Vagina (tissue), 2 donors: ENCODE measurements at places on chromosomes 6 and 20.

DNA sequence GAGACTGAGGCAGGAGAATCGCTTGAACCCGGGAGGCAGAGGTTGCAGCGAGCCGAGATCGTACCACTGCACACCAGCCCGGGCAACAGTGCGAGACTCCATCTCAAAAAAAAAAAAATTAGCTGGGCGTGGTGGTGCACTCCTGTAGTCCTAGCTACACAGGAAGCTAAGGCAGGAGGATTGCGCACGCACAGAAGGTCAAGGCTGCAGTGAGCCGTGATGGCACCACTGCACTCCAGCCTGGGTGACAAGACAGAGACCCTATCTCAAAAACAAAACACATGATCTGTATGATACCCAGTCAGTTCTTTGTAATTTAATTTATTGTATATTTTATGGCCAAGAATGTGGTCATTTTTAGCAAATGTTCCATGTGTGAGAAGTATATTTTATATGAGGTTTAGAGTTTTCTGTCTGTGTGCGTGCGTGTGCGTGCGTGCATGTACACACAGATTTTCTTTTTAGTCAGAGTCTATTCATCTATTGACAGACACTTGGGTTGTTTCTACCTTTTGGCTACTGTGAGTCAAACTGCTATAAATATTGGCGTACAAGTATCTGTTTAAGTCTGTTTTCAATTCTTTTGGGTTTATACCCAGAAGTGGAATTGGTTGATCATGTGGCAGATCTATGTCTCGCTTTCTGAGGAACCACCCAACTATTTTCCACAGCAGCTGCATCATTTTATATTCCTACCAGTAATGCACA lies 22.2 kb upstream of the MYL9 start:
- H3K4me3 ChIP-seq, result no peak overlapping the region
- no peaks in the 10 kb centered on the region for H3K36me3 ChIP-seq
- no peak for DNase-seq
- H3K4me1 ChIP-seq, result peaks cover 6% of the 10 kb centered on the region
- H3K27ac ChIP-seq, result no peak overlapping the region
- no peaks in the 10 kb centered on the region for H3K27me3 ChIP-seq

DNA sequence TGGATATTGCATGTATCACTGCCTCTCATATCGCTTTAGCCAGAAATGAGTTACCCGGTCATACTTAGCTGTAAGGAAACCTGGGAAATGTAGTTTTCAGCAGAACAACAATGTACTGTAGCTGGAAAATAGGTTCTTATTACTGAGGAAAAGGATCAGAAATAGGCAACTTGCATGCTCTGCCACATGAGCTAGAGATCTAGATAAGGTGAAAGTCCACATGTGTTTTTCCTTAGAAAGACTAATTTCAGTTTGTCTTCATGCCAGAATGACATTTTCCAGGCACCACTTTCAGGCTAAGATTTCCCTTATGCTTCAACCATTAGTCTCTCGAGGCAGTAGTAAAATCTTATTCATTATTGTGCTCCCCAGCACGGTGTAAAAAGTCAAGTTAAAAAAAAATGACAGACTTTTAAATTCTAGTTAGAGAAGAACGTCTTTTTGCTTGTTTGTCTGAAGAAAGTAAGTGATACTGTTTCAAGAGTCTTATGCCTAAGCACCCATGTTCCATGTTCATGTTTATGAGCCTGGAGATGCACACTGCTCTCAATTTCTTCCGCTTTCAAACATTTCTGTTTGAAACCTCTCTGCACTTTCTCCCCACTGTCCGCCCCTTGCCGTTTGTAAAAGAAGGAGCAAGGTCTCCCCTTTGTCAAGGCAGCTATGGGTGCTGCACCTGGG lies 67.6 kb downstream of the ZNF831 start:
- no peak overlapping the region for H3K27ac ChIP-seq
- no peaks in the 10 kb centered on the region for H3K27me3 ChIP-seq
- H3K4me3 ChIP-seq, result no peak overlapping the region
- no peak for DNase-seq
- no peaks in the 10 kb centered on the region for H3K4me1 ChIP-seq

- H3K27ac ChIP-seq, result peak overlapping the region; percentile 92
- peak overlapping the region; percentile 79 for H3K4me3 ChIP-seq
- no peaks in the 10 kb centered on the region for H3K36me3 ChIP-seq
- no peak for DNase-seq
- H3K4me1 ChIP-seq, result peaks cover 29% of the 10 kb centered on the region
- H3K27me3 ChIP-seq, result no peaks in the 10 kb centered on the region
Measured at GRCh38 chr6:21593927-21594415, 420 bp downstream of the SOX4 start.

DNA sequence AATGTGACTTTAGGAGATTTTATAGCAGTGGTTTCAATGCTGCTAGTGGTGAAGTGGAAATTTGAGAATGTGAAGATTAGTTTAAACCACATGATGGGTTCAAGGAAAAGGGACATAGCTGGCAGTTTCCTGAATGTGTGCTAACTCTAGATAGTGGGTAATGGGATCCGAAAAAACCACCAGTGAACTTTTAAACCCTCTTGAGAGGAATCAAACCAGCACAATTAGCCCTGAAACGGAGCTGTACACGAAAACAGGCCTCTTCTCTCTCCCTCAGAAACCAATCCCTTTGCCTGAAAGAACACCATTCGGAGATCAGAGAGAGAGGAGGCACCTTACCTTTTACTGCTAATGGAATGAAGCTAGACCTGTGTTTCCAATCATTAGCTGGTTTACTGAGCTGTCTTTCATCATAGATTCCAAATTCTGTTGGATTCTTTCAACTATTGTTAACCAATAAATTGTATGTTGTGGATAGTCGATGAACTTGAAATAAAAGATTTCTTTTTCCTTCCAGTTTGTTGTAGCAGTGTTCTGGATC lies 103.9 kb downstream of the AIG1 start:
- no peaks in the 10 kb centered on the region for H3K36me3 ChIP-seq
- H3K27ac ChIP-seq, result no peak overlapping the region
- H3K27me3 ChIP-seq, result no peaks in the 10 kb centered on the region
- no peak for DNase-seq
- H3K4me1 ChIP-seq, result no peaks in the 10 kb centered on the region
- H3K4me3 ChIP-seq, result no peak overlapping the region

DNA sequence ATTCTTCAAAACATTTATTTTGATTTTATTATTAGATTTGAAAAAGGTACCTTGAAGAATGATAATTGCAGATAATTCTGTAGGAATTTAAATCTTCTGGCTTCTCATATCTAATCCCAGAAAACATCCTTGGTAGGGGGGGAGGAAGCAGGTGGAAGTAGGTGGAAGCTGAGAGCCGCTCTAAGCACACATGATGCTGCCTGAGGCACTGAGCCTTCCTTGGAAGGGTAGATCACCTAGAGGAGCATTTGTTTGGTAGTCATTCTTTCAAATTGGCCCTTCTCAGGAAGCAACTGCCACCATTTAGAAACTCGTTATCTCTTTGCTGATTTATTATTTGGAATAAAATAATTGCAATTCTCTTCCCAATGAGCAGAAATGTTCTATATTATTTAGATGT lies 623.3 kb downstream of the CD109 start:
- no peak overlapping the region for H3K27ac ChIP-seq
- no peak for DNase-seq
- H3K4me1 ChIP-seq, result no peaks in the 10 kb centered on the region
- no peaks in the 10 kb centered on the region for H3K27me3 ChIP-seq

DNA sequence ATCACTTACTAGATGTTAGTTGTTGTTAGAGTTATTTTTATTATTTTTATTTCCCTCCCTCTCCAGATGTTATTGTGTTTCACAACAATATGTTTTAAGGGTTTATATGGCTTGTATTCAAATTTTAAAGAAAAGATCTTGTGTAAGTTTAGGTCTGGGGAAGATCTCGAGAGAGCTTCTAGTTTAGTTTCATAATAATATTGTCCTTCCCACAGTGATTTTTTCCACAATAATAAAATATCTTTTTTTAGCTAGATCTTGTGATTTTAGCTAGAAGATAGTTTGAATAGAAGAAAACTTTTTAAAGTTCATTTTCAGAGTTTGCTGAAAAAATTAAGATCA lies 55.0 kb downstream of the ADGRG6 start:
- no peak overlapping the region for H3K4me3 ChIP-seq
- H3K36me3 ChIP-seq, result no peaks in the 10 kb centered on the region
- H3K27me3 ChIP-seq, result no peaks in the 10 kb centered on the region
- no peak for DNase-seq
- no peak overlapping the region for H3K27ac ChIP-seq

- no peaks in the 10 kb centered on the region for H3K4me1 ChIP-seq
- no peak for DNase-seq
- H3K27me3 ChIP-seq, result no peaks in the 10 kb centered on the region
- H3K36me3 ChIP-seq, result no peaks in the 10 kb centered on the region
Measured at GRCh38 chr20:54645445-54646155, 170.2 kb downstream of the DOK5 start.

DNA sequence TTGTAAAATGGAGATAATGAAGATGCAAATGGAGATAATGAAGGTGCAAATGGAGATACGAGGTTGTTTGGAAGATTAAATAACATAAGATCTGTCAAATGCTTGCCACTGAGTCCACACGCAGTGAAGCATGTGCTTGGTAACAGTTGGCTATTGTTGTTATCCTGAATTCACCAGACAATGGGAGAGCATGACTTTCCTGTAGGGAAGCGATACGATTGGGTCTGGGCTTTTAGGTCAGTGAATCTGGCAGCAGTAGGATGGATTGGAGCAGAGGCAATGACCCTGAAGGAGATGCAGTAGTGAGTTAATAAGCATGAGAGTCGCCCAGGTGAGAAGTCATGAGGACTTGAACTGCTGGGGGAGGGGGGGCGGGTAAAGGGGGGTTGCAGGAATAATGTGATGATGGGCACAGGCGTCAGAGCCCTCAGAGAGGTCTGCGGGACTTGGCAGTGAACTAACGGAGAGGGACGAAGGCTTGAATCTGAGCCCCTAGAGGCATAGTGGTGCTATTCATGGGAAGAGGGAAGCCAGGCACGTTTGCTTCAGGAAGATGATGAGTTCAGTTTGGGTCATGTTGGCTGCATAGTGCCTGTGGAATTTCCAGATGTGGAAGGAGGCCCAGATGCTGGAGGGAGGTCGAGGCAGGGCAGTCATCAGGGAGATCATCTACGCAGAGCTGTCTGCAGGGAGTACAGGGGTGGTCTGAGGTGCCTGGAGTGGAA lies 55.4 kb downstream of the ZDHHC14 start:
- no peak overlapping the region for H3K27ac ChIP-seq
- no peak for DNase-seq
- H3K4me3 ChIP-seq, result no peak overlapping the region
- H3K27me3 ChIP-seq, result no peaks in the 10 kb centered on the region
- no peaks in the 10 kb centered on the region for H3K36me3 ChIP-seq

DNA sequence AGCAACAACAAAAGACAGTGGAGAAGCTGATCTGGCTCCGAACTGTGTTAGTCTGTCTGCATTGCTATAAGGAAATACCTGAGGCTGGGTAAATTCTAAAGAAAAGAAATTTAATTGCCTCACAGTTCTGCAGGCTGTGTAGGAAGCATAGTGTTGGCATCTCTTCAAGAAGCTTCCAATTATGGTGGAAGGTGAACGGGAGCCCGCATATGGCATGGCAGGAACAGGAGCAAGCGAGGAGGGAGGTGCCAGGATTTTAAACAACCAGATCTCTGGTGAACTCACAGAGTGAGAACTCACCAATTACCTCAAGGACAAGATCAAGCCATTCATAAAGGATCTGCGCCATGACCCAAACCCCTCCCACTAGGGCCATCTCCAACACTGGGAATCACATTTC lies 293.5 kb downstream of the SMOC2 start:
- no peaks in the 10 kb centered on the region for H3K27me3 ChIP-seq
- H3K36me3 ChIP-seq, result no peaks in the 10 kb centered on the region
- DNase-seq, result peak; percentile 34

- H3K36me3 ChIP-seq, result no peaks in the 10 kb centered on the region
- peak overlapping the region; percentile 45 for H3K4me3 ChIP-seq
- DNase-seq, result no peak
- no peaks in the 10 kb centered on the region for H3K27me3 ChIP-seq
Measured at GRCh38 chr20:2752567-2753460, 47.6 kb downstream of the CPXM1 start.

DNA sequence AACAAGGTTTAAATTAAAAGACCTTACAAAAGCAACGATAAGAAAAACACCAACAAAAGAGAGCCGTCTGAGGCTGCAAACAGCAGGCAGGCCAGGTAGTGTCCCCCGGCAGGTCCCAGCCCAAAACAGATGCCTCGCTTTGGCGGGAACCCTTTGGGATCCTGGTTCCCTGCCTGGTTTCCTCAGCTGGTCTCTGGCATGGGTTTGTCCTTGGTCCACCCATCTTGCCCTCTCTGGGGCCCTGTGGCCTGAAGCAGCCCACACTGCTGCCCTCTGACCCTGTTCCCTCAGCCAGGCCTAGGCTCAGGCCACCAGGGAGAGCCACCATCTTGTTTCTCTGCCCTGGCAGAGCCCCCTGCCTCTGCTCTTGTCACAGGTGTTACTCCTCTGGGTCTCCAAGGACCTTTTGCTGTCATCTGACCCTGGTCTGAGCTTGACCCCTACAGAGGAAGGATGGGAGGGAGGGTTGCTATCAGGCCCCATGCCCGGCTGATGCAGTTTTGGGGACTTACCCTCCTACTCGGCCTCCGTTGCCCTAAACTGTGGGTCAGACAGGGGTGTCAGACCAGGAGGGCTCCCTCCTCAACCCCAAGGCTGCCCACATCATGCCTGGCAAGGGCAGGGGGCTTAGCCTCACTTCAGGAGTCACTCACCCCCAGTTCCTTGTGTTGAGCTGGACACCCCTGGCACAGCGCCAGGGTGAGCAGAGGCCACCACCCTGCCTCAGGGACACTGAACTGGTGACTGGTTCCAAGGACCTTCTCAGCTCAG lies 30.6 kb upstream of the GRM4 start:
- H3K27me3 ChIP-seq, result no peaks in the 10 kb centered on the region
- H3K36me3 ChIP-seq, result no peaks in the 10 kb centered on the region
- H3K27ac ChIP-seq, result no peak overlapping the region
- no peak for DNase-seq

DNA sequence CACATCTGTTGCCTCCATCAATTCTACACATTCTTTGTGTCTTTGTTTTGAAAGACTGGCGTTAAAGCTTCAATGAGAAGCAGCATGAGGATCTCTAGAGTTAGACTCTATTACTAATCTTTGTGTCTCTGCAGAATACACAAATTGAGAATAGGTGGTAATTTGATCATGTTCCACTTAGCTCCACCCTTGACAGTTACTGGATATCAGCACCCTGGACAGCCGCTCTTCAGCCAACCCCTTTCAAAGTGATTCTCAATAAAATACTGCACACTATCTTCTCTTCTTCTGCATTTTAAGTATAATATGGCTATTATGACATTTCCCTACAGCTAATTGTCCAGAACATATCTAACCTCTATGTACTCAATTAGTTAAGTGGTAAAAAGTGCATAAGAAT lies 54.3 kb upstream of the CNR1 start:
- no peak for DNase-seq
- H3K27ac ChIP-seq, result no peak overlapping the region
- no peak overlapping the region for H3K4me3 ChIP-seq
- no peaks in the 10 kb centered on the region for H3K27me3 ChIP-seq
- H3K4me1 ChIP-seq, result no peaks in the 10 kb centered on the region
- H3K36me3 ChIP-seq, result no peaks in the 10 kb centered on the region
